ENCODE measurements at places on chromosomes 1 and 21. TPM values are rescaled to one million over a fixed set of nuclear protein-coding genes. Genes with fewer than 3 reads are reported as not detected.
A peak's percentile ranks its signal among the peaks of the same experiment; 100 is the strongest.

The FCAMR gene
- total RNA-seq, result not detected

The BRDT gene
- not detected for total RNA-seq

The VANGL2 gene
- total RNA-seq, result 1.7 TPM

The FCGR3A gene
- 117 TPM for total RNA-seq

The COL24A1 gene
- 0.32 TPM for total RNA-seq

DNA sequence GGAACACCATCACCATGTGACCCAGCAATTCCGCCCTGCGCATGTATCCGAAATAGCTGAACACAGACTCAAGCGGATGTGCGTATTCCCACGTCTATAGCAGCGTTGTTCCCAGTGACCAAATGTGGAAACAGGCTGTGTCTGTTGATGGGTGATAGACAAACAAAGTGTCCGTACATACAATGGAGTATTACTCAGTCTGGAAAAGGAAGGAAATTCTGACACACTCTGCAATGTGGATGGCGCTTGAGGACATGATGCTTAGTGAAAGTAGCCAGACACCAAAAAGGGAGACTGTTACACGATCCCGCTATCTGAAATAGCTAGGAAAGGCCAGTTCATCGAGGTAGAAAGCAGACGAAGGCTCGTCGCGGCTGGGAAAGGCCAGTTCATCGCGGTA is 25.8 kb downstream of the PDXK start:
- no peak for DNase-seq

- no peak for DNase-seq
These were observed 676 bp upstream of the CTTNBP2NL start for GRCh38 chr1:112395256-112395820.

- no peak for DNase-seq
These were observed 361.5 kb upstream of the AJAP1 start for GRCh38 chr1:4292861-4293260.

DNA sequence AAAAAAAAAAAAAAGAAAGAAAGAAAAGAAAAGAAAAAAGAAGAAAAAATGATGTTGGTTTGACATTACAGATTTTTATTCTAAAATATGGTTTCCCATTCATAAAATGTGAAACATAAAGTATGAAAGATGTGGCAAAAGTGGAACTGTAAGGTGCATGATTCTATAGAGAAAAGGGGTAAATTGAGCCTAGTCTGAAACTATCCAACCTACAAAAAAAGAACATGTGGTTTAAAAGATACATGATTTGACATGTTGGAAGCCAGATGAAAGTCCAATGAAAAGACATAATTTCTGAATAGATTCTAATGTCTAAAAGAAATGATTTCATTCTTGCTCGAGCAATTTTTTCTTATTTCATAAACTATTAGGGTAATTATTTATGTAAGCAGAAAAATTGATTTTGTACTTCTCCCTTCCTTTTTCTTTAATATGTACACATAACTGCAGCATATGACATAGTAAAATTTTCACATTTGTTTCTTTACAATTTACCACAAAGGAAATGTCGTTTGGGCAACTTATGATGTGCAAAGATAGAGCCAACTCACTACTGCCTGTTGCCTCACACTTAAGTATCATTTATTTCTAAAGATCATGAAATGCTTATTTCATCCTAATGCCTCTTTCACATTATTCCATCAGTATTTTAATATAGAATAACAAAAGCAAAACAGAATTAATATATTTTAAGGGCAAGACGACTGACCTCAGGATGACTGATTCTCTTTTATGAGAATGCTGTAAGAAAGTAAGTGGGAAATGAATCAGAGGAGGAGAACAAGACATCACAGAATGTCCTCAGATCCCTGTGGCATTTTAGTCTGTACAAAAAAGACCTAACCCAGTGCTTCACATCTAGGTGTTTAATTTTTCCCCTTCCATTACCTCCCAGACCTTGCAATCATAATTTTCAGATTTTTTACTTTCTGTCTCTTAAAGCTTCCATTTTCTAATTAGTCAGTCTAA is 165.8 kb upstream of the HMCN1 start:
- DNase-seq, result no peak

GRCh38 chr1:74693473-74693872 is 19.9 kb upstream of the ERICH3 start:
- DNase-seq, result no peak

- DNase-seq, result peak; percentile 47
These were observed 124.8 kb upstream of the AJAP1 start for GRCh38 chr1:4529446-4530165.

- DNase-seq, result no peak
These were observed 47.8 kb downstream of the SKI start for GRCh38 chr1:2275796-2276536.

- DNase-seq, result no peak
These were observed 11.6 kb upstream of the ZNF697 start for GRCh38 chr1:119659628-119660027.

DNA sequence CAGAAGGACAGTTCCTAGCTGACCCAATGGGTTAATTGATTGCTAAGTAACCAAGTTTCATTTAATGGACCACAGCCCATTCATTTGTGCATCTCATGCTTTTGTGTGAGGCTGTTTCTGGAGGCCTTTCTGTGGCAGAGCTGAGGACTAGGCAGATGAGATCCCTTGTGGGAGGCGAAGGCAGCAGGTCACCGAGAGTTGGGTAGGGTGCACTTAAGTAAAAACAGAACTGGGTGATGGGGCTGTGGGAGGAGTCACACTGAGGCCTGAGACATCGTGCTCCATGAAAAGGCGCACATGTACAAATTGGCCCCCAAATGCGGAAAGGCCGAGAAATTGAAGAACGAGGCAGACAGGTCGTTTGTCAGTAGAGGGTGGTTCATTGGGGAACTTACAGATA is 60.9 kb downstream of the S100B start:
- no peak for DNase-seq
